ENCODE measurements at places on chromosomes 5 and 9.

DNA sequence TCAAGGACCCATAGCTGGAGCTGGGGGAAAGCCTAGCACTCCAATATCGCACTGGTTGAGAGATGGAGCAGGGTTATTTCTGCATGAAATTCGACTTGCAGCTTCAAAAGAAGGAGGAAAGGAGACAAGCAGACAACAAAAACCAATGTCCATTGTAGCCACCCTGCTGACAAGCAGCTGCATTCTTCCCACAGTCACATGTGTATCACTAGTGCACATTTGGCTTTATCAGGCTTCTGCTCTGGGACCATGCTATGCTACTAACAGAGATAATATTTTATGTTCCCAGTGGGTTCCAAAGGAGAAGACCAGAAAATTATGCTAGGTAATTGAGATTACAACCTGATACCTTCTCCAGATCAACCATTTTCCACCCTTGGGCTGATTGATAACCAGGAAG, 59.7 kb downstream of the MFAP3 start:
- DNase-seq = no peak

DNA sequence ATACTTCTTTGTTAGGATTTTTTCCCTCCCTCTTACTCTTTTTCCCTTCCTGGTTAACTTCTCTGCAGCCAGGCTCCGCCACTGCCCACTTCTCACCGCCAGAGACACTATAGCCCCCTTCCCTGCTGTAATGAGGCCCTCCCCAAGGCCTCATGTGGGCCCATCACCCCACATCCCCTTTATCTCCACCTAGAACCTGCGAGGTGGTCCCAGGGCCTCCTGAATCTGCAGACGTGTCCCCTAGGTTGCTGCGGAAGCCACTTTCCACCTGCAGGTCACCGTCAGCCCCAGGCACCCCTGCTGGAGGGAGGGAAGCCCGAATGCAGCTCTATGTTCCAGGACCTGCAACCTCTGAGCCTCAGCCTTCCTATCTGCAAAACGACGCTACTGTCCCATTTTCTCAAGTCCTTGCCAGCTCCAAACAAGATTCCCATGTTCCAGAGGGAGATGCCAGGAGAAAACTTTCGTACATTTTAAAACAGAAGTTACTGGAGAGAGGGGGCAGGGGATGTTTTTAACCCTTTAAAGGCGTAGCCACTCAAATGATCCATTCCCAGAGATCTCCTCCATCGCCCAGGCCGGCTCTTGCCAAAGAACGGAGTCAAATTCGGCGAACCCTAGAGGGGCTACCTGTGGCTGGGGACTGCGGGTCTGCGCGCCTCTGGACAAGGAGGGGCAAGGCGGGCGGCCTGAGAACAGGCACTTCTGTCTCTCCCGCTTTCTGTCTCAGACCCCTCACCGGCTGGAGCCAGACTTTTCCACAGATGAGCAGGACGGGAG, 929 bp downstream of the SH3PXD2B start:
- DNase-seq = no peak

GRCh38 chr5:64790210-64790609, 21.5 kb downstream of the CWC27 start:
- DNase-seq = no peak

- no peak for DNase-seq
These were observed 50.3 kb downstream of the MTAP start for GRCh38 chr9:21852754-21853153.

DNA sequence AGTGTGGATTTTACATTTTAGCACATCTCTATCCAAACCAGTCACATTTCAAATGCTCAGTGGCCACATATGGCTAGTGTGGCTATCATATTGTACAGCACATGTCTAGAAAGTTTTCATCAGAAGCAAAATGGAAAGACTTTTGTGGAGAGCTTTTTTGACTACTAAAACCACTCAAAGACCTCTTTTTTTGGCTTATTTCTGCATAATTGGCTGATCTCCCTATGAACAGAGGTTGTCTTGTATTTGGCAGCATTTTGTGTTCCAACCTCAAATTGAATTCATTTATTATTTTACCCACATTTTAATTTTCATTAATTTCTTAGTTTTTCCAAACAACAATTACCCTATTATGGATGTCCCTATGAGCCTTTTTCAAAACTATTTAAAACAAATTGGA, 395.7 kb downstream of the TLE1 start:
- DNase-seq = no peak

DNA sequence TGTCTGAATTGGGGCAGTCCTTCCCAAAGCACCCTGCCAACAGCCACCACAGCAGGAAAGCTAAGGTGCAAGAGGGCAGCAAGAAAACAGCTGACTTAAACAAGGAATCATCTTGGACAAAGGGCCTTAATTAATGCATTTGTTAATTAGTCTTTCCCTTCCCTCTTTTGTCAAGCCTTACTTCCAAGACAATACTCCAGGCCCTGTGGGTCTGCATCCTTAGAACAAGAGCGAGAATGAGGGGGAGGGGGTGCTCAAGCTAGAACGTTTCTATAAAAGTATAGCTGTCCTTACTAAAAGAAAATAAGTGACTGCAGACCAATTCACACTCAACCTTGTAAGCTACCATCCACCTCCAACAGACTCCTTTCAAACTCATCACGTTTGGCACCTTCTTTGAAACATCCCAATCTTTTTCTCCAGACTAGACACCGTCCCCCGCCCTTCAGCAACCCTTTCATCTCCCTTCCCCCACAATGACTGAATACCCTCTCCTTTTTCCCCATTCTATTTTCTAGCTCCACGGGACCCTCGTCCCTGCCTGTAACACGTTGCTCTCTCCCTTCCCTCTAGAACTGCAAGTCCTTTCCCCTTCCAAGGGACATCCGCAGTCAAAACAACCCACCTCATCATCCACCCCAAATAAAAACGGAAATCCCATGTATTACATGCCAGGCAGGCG, 85.7 kb upstream of the RNF38 start:
- no peak for DNase-seq

DNA sequence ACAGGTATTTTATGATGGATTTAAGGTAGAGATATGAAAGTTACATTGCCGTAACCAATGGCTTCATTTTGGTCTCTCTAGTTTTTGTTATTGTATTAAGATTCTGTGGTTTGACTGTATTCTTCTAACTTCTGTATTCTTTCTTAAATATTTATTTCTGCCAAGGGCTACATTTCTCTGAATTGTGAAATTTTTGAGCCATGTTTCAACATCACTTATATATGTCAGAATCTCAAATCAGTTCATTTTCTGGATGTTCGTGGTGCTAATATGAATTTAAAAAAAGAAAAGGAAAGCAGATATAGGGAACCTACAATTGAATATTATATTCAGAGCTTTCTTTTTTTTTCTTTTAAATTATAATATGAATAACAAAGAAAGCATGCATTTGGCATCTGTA, 142.7 kb downstream of the ANXA1 start:
- no peak for DNase-seq

All from stimulated activated CD8-positive, alpha-beta memory T cell treated with anti-CD3 and anti-CD28 coated beads, Interleukin-2, amount 100 ng/mL, for 1 hour (primary cell).